ENCODE measurements at places on chromosomes 16 and 17. TPM values are rescaled to one million over a fixed set of nuclear protein-coding genes. Genes with fewer than 3 reads are reported as not detected.

Gene PTGES3L
- total RNA-seq, result 2.7 TPM

Gene LCAT
- total RNA-seq, result 47.3 TPM

Gene TOM1L1
- total RNA-seq, result 55.7 TPM

Gene CCR7
- total RNA-seq, result 0.57 TPM

Gene DPEP1
- total RNA-seq, result 0.75 TPM

Gene MAP1LC3B
- 38.3 TPM for total RNA-seq

Gene TPSD1
- total RNA-seq, result 5.0 TPM

Gene DHODH
- total RNA-seq, result 15.8 TPM

- DNase-seq, result no peak
Measured at GRCh38 chr17:47847341-47848197, 3.4 kb downstream of the SP6 start.

DNA sequence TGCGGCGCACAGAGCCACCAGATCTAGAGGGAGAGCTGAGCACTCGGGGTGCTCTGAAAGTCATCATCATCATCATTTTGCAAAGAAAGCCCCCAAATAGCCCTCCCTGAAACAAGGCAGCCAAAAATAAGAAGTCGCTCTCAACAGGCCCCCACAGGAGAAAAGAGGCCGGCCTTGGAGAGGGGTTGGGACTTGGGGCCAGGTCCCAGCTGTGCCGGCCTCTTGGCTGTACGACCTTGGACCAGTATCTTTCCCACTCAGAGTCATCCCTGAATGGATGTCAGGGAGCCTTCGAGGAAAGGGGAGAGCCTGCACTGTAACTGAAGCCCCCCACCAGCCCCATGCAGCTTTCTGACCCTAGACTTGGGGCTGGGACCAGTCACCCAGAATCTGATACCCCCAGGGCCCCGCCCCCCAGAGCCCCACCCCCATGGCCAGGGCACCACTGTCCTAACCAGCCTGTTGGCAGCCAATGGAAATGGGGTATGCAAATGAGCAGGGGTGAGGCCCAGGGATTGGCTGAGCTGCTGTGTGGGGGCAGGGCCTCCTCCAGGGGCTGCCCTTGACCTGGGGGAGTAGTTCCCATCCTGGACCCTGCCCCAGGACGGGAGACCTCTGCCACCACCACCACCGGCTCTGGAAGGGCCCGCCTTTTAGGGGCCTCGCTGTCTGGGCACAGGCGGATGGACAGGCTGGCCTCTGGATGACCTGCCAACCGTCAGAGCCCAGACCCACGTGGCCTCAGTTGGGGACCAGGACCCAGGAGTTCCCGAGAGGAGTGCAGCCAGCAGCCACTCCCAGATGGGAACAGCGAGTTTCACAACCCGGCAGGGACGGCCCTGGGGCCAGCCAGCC is 15.4 kb downstream of the ZFPM1 start:
- no peak for DNase-seq

DNA sequence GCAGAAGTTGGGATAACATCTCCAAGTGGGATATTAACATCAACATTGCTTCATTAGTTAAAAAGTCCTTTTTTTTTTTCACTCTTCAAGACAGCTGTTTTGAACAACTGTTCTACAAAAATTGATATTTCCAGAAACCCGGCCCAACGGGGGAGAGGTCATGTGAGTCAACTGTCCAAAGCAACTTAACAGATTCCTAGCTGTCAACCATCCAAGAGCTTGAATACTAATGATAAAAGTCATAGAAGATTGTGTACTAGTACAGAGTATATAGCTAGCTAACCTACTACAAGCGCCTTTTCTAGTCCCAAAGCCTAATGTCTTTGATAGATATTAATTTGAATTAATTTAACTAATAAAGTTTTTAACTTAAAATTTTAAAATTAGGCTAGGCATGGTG is 172.0 kb downstream of the CYB561 start:
- DNase-seq, result no peak

GRCh38 chr17:29084541-29085146 is 41.7 kb downstream of the PIPOX start:
- DNase-seq, result no peak

- no peak for DNase-seq
Measured at GRCh38 chr16:67750466-67750865, 31.4 kb upstream of the GFOD2 start.

- DNase-seq, result no peak
Measured at GRCh38 chr16:66569827-66570405, 3.7 kb downstream of the CMTM1 start.

GRCh38 chr17:1713878-1714426 is 3.8 kb upstream of the TLCD2 start:
- DNase-seq, result no peak

- no peak for DNase-seq
Measured at GRCh38 chr17:50331085-50331791, 14.7 kb upstream of the XYLT2 start.

DNA sequence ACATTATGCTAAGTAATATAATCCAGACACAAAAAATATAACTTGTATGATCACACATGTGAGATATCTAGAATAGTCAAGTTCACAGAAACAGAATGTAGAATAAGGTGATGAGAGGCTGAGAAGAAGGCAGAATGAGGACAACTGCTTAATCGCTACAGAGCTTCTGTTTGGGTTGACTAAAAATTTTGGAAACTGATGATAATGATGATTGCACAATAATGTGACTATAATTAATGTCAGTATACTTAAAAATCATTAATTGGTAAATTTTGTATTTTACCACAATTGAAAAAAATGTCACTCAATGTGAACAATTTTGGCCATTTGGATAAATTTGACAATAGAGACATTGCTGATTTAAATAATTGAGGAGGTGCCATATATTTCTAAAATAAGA is 1374.4 kb upstream of the CDH8 start:
- DNase-seq, result no peak

GRCh38 chr17:34416116-34416515 is 53.1 kb upstream of the CCL1 start:
- no peak for DNase-seq

GRCh38 chr16:72848028-72848400 is 199.9 kb downstream of the ZFHX3 start:
- no peak for DNase-seq

GRCh38 chr17:80382446-80382845 is 32.5 kb upstream of the ENDOV start:
- DNase-seq, result no peak

DNA sequence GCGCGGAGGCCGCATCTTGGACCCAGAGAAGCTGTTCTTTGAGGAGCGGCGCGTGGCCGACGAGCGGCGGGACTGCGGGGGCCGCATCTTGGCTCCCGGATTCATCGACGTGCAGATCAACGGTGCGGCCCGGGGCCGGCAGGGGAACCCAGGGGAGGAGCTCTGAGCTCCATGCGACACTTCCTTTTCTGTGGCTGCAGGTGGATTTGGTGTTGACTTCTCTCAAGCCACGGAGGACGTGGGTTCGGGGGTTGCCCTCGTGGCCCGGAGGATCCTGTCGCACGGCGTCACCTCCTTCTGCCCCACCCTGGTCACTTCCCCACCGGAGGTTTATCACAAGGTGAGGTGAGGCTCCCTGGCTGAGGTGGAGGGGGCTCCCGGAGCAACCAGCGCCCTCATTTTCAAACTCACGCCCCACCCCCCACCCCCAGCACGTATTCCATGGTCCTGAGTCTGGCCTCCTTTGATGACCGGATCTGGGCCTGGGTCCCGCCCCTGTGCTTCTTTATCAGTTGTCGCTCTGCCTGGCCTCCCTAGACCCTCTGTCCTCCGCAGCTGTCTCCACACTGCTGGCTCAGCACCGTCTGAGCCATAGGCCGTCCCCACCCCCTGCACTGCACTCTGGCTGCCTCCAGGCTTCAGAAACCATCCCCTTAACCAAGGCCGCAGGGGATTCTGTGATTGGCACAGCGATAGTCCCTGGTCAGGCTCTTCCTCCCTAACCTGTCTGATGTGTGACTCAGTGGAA is 787 bp downstream of the AMDHD2 start:
- DNase-seq, result peak; percentile 52

GRCh38 chr16:22161999-22162655 is at the start of gene SDR42E2:
SDR42E2 (plus strand) TSS chr16:22162506; CDS start chr16:22165583, 3,077 bp downstream.
- no peak for DNase-seq
